ENCODE measurements at places on chromosomes 11 and 22.

DNA sequence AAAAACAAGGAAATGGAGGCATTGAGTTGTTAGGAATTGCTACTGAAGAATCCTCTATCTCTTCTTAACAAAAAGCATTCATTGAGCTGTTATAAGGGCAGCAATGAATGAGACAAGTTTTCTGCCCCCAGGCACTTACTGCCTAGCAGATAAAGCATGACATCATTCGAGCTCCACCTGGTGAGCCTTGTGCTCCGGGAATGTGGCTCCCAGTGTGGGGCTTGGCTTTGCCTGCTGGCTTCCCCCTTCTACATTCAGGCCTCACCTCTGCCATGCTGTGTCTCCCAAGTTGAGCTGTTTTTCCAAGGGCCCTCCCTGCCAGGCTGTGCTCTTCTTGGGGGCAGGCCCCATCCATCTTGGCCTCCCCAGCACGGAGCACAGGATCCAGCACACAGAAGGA is 56.9 kb upstream of the EIF3D start:
- no peak for DNase-seq

GRCh38 chr22:42697542-42698013 is 23.1 kb downstream of the A4GALT start:
- DNase-seq = no peak

GRCh38 chr22:36853407-36854099 is 7.3 kb upstream of the NCF4 start:
- DNase-seq = peak; percentile 89

- no peak for DNase-seq
These were observed 75.4 kb downstream of the ZBTB16 start for GRCh38 chr11:114134870-114135269.

DNA sequence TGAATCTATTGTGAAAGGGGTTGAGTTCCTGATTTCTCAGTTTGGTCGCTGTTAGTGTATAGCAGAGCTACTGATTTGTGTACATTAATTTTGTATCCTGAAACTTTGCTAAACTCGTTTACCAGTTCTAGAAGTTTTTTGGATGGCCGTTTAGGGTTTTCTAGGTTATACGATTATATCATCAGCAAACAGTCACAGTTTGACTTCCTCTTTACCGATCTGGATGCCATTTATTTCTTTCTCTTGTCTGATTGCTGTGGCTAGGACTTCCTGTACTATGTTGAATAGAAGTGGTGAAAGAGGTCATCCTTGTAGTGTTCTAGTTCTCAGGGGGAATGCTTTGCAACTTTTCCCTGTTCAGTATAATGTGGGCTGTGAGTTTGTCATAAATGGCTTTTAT is 24.6 kb upstream of the OOSP4B start:
- DNase-seq = no peak

- no peak for DNase-seq
These were observed 1.3 kb downstream of the PNPLA3 start for GRCh38 chr22:43924877-43925276.

DNA sequence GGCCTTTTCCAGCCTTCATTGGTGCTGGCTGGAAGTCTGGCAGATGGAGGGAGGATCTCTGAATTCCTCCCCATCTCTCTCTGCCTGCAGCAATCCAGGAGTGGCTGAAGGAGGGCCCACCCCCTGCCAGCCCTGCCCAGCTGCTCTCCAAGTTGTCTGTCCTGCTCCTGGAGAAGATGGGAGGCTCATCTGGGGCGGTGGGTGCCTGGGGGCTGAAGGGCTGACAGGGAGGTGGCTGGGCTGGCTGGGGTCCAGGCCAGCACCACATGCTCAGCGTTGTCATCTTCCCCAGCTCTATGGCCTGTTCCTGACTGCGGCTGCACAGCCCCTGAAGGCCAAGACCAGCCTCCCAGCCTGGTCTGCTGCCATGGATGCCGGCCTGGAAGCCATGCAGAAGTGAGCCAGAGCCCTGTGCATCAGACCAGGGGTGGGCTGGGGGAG is 12.2 kb downstream of the TKFC start:
- no peak for DNase-seq

DNA sequence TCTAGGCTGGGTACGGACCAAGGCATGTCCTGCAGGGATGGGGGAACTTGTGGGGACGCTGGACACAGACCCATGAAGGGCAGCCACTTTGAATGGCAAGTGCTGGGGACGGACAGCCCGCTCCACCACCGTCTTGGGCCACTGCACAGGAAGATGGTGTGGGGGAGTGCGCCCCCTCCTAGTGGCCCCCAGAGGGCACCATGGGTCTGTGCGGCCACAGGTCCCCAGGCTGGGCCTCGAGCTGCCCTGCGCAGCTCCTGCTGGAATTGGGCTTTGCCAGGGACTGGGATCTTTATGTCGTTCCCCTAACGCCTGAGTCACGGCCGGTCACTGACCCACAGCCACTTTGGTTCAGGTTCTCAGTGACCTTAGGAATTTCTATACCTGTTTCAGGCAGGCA is 44.4 kb downstream of the NAT10 start:
- no peak for DNase-seq

- DNase-seq = no peak
These were observed 25.0 kb upstream of the TMPRSS5 start for GRCh38 chr11:113730887-113731726.

All from stimulated activated CD4-positive, alpha-beta T cell treated with anti-CD3 and anti-CD28 coated beads, Interleukin-12 subunit alpha, Interleukin-12 subunit beta, amount 100 ng/mL, for 4 hours (primary cell).